ENCODE measurements at places on chromosomes 3 and 15. TPM values are rescaled to one million over a fixed set of nuclear protein-coding genes. Genes with fewer than 3 reads are reported as not detected.
A peak's percentile ranks its signal among the peaks of the same experiment; 100 is the strongest.

DNA sequence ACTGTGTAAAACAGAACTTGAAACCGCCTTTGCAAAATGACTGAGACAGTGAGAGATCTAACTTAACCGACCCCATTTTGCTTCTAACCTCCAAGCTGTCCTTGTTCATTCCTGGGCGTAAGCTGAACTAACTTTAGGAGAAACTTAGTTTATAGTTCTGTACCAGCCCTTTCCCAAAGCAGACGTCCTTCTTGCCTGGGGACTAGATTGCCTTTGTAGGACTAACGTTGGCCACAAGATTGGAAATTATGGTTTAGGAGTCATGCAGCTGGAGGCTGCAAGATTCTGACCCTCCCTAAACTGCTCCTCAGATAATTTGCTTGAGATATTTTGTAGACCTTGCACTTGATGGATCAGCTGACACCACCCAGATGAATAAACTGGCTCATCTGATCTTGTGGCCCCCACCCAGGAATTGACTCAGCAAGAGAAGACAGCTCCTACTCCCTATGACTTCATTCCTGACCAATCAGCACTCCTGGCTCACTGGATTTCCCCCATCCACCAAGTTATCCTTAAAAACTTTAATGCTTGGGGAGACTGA is 219.9 kb upstream of the PROK2 start:
- peak; percentile 51 for DNase-seq

GRCh38 chr3:157820157-157820517 is 286.1 kb downstream of the SHOX2 start:
- DNase-seq: no peak

The FOXB1 gene
- total RNA-seq: not detected

The CPLX3 gene
- not detected for total RNA-seq

DNA sequence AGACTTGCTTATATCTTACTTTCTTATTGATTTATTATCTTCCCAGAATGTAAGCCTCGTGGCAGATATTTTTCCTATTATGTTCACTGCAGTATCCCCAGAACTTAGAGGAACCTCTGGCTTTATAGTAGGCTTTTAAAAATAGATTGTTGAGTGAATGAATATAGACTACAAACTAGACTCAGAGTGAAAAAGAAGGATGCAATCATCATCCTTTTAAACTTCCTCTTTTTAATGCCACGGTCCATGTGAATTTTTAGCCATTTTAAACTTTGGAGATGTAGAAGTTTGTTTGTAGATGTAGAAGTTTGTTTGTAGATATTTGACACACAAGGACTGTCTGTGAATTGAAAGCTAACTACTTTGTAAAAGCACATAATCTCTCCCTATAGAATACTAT is 7.2 kb upstream of the P2RY12 start:
- no peak for DNase-seq

The CACNA1D gene
- under 0.01 TPM for total RNA-seq

DNA sequence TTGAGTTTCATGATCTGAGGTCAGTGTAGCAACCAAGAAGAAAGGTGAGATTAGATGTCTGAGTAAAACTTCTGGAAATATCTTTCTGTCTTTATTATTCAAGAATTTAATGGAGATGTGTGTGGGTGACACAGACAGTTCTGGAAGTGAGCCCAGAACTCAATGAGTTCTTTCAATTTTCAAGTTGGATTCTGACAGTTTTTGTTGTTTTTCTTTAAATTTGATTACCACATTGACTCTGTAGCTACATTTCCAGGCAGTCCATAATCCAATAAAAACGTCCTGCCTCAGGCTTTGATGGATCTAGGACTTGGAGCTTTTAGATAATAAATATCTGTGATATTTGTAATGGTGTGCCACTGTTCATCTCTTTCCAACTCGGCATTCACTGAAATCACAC is 3.9 kb upstream of the PARP14 start:
- DNase-seq: peak; percentile 61

The SAMMSON gene
- not detected for total RNA-seq

The ZPLD1 gene
- under 0.01 TPM for total RNA-seq

DNA sequence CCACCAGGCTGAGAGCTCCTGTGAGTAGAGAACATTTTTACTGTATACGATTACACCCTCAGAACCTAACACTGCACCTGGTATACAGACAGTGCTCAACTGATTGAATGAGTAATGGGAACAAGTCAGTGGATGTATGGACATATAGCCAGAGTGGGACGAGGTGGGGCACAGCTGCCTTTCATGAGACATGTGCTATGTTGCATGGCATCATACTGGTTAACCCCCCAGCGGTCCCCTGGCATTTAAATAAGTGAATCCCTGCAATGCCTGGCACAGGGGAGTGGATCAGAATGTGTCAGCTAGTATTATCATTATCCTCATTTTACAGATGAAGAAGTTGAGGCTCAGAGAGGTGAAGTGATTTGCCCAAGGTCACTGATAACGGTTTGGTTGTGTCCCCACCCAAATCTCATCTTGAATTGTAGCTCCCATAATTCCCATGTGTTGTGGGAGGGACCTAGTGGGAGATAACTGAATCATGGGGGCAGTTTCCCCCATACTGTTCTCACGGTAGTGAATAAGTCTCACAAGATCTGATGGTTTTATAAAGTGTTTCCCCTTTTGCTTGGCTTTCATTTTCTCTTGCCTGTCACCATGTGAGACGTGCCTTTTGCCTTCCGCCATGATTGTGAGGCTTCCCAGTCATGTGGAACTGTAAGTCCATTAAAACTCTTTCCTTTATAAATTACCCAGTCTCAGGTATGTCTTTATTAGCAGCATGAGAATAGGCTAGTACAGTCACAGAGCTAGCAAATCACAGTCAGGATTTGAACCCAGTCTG is 56.0 kb upstream of the ATP2B2 start:
- no peak for DNase-seq

- no peak for DNase-seq
These were observed 200.8 kb upstream of the SLCO3A1 start for GRCh38 chr15:91652610-91653207.

GRCh38 chr3:110650741-110651140 is 420.9 kb upstream of the NECTIN3 start:
- DNase-seq: peak; percentile 63

The CGNL1 gene
- total RNA-seq: under 0.01 TPM

DNA sequence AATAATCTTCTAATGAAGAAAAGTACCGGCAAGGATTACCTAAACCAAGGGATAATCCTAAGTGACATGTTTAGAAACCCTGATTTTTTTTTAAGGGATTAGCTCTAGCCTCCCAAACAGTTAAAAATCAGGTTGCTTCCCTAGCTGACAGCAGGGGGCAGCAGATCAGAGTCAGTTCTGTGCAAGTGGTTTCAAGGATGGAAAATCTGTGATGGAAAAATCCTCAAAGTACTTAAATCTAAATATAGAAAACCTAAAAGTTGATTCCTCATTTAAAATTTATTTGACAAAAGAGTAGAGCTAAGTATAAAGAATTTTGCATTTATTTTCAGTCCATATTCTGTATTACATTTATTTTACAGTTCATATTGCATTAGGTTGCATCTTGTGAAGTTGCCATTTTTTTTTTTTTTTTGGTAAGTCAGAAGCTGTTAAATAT is 107.6 kb downstream of the PEX5L start:
- peak; percentile 60 for DNase-seq
